Stimulated activated naive B cell treated with anti-CD40 and anti-IgM and Interleukin-4, amounts not matched to agents 10 μg/mL and 1 μg/mL and 100 μg/mL, for 72 hours (primary cell): ENCODE measurements at places on chromosomes 13 and 19.

DNA sequence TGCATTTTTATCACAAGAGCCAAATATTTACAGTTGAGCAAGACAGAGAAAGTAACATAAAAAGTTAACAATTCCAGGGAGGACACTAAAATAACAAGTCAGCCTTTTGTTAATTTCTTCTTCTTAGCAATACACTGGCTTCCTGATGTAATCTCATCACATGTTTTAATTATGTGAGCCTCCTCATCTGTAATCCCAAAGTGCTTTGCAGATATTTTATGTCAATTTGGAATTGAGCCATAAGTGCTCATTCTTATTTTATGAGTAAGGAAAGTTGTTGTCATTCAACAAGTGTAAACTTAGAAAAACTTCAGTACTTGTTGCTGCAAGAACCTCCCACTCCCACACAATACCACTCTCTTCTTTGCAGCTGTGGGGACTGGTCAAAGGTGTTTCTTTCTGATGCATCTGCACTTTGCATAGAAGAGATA lies 223.6 kb downstream of the GPC6 start:
- no peak for DNase-seq

DNA sequence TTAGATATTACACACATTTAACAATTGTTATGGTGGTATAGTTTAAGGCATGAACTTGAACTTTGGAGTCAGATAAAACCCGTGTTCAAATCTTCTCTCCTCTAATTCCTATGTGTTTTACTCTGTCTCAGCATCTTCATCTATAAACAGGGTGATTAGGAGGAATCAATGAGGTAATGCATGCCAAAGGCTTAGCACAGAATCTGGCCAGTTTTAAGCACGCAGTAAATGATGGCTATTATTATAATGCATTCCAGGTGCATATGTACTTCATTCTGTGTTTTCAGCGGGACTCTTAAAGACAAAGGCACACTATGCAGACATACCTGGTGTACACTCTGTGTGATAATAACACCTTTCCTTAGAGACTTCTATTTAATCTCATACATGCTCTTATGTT lies 88.0 kb upstream of the FRY start:
- DNase-seq, result no peak

- no peak for DNase-seq
These were observed 52.0 kb downstream of the DIAPH3 start for GRCh38 chr13:60111691-60112090.

DNA sequence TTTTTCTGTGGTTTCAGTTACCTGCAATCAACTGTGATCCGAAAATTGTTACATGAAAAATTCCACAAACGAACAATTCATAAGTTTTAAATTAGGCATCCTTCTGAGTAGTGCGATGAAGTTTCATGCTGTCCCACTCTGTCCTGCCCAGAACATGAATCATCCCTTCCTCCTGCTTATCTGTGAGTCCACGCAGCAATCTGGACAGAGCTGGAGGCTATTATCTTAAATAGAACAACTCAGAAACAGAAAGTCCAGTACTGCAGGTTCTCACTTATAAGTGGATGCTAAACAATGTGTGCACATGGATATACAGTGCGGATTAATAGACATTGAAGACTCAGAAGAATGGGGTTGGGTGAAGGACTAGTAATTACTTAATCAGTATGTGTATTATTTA lies 583.7 kb upstream of the SPRY2 start:
- no peak for DNase-seq

- no peak for DNase-seq
These were observed 11.8 kb downstream of the CEACAM6 start for GRCh38 chr19:41767115-41767514.

- DNase-seq, result no peak
These were observed 61.0 kb downstream of the SHISA2 start for GRCh38 chr13:25990801-25991200.

DNA sequence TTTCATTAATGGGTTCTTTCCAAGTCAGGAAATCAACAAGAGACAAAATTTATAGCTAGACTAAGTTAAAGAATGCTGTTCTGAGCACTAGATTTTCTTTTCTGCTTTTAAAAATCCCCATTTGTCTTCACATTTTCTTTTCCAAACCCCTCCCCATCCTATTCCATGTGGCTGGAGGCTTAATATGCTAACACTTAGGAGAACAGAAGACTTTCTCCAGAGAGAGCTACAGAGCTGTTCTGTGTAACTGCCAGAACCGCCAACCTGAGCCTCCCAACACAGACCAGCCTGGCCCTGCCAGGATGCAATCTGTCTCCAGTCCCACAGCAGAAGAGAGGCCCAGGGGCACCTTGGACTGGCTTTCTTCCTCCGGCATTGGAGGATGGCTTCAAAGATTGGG lies 264.1 kb downstream of the NDFIP2 start:
- DNase-seq, result no peak

DNA sequence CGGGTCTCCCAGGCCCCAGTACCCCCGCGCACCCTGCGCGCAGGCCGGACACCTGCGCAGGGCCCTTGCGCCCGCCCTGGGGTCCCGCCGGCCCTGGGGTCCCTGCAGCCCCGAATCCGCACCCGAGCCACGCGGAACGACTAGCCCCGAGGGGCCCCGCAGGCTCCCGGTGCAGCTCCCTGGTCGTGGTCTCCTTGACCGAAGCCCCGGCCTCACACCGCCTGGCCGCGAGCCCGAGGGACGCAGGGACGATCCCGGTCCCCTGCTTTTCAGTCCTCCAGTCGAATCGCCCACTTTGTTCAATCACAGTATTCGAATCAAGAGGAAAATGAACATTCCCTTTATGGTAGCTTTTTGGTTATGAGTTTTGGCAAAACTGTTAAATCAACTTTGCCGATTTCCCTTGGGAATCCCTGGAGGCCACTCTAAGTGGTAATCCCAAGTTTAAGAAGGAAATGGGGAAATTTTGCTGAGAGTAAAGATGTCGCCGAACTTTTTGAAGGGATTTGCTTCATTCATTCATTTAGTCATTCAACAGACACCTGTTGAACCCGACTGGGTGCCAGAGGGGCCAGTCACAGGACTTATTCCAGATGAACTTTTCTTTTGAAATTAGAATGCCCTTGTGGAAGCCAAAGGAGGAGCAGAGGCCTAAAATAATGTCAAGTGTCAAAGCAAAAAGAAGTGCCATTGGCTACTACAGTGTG lies 75.0 kb downstream of the ZIC5 start:
- DNase-seq, result no peak

DNA sequence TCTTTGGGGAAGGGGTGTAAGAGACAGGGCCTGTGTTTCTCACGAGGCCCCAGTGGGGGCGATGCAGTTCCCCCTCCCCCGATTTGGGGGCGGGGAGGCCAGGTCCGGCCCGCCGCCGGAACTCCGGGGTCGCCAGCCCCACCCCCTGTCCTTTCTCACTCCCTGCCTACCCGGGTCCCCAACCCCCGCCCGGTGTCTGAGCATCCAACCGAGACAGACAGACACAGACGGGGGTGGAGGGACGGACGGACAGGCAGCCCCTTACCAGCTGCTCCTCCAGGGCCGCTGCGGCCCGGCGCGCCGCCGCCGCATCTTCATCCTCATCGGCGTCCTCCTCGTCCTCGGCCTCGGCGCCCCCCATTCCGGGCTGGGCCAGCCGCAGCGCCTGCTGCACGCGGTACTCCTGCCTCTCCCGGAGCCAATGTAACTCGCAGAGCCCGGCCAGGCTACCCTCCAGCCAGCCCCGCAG lies 397 bp downstream of the DACT3 start:
- no peak for DNase-seq

DNA sequence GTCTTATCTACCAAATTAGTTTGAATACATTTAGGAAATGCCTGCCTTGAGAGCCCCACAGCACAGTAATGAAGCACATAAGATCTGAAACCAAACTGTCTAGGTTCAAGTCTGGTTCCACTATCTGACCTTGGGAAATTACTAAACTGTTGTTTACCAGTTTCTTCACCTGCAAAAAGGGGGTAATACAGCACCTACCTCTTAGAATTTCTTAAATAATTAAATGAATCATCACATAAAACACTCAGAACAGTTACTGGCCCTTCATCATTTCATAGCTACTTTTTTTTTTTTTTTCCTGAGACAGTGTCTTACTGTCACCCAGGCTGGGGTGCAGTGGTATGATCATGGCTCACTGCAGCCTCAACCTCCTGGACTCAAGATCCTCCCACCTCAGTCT lies 59.6 kb downstream of the USP12 start:
- DNase-seq, result no peak

DNA sequence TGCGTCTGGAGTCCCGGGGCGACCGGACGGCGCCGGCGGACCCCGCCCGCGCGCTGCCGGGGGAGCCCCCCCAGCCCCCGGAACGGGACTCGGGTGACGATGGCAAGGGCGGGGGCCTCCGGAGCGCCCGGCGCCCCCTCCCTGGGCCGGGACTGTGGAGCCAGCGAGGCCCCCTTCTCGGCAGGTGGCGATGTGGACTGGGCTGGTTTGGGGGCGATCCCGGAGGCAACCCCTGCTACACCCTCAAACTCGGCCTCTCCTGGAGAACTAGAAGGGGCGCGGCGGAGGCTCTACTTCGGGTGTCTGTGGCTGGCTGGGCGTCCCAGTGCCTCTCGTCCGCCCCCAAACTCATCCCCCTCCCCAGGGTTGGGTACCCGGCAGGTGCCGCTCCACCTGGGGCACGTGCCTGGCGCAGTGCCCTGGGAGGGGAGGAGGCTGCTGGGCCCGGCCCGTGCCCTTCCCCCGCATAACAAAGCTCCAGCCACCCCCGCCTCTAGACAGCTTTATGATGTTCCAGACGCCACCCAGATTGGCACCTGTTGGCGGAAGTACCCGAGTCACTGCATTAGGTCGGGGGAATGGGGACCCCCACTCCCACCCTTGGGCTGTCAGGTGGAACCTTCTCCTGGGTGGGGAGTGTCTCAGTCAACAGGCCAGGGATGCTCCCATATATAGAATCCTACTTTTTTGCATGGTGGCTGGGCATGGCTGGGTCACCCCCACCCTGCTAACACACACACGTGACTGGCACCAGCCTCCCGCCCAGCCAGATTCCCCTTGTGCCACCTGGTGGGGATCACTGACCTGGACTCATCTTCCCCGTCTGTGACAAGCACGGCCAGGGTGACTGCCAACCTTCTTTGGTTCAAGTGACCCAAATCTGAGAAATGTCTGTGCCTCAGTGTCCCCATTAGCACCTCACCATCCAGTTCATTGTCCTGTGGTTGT lies 722 bp downstream of the PKN1 start:
- no peak for DNase-seq

DNA sequence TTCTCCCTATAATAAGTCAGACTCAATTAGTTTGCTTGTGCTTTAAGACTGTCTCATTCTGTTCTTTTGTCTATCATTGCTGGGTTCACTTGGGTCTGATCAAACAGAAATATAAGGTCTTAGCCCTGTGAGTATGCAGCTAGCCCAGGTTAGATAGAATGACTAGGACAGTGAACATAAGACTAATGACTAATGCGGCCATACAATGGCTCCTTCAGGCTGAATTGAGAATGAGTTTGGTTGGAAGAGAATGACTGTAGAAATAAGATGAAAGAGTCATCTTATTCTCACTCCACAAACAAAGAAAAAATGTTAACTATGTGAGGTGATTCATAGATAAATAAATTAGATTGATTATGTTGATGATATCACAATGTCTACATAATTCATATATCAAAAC lies 50.1 kb upstream of the OBI1 start:
- DNase-seq, result no peak

DNA sequence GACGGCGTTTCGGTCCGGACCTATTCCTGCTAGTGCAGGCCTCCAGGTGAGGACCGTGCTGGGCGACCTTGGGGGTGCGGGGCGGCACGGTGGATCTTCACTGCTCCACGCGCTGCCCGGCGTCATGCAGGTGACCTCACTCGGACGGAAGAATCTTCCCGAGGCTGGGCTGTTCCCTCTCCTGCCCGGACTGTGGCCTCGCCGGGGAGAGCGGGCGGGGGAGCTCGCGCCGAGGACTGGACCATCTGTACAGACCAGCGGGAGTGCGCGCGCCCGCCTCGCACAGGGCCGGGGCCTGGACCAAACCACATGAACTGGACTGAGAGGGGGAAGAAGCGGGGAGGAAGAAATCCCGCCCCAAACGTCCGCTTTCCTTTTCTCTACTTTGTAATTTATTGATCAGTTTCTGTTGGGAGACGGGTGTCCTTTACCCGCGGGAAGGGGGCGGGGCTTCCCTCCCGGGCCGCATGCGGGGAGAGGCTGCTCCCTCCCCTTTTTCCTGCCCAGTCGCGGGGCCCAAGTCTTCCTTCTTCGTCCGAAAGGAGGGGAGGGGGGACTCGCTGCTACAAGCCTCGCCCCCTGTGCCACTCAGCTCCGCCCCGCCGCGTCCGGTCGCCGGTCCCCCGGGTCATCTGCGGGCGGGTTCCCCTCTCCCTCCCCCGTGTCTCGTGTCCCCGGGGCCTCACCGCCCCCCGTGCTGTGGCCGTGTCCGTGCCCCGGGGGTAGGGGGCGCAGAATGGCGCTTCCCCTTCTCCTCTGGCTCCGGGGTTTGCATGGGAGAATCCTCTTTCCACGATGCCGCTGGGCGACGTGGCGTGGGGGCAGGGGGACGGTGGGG lies 4.9 kb downstream of the HRC start:
- peak; percentile 53 for DNase-seq

DNA sequence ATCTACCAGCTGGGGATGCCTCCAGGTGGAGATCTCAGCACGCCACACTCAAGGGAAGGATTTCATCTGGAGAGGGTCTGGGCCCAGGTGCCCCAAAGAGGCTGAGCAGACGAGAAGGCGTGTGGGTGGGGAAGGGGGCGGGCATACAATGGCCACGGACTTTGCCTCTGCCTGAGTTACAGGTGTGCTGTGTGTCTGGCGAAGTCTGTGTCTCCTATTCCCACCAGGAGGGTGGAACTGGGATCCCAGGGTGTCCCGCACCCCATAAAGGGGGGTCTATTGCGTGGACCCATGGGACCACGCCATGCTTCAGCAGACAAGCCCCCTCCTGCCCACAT lies 3.6 kb downstream of the TLE2 start:
- no peak for DNase-seq

GRCh38 chr19:11187441-11187840 lies 9.9 kb downstream of the KANK2 start:
- DNase-seq, result no peak

GRCh38 chr13:114222461-114222968 lies 12.2 kb upstream of the CDC16 start:
- no peak for DNase-seq

DNA sequence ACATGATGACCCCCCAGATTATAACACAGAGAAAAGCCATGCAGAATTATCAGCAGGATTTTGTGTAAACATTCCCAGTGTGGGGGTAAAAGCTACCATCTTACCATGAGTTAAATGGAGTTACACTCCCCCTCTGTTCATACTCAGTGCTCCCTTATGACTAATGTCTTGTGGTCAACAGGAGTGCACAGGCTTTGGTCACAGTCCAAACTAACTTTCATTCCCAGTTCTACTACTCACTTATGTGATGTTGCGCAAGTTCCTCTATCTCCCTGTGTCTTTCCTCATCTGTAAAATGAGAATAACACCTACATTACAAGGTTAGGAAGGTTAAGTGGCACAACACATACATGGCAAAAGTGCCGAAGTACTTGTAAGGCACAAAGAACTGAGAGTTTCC lies 277.9 kb downstream of the RBM26 start:
- no peak for DNase-seq
